Activated naive CD4-positive, alpha-beta T cell (primary cell): ENCODE measurements at places on chromosomes 7 and 10.

GRCh38 chr10:79178614-79179163, 109.9 kb downstream of the ZMIZ1 start:
- DNase-seq = no peak

GRCh38 chr7:142438235-142438922, 180.5 kb upstream of the PRSS58 start:
- no peak for DNase-seq

DNA sequence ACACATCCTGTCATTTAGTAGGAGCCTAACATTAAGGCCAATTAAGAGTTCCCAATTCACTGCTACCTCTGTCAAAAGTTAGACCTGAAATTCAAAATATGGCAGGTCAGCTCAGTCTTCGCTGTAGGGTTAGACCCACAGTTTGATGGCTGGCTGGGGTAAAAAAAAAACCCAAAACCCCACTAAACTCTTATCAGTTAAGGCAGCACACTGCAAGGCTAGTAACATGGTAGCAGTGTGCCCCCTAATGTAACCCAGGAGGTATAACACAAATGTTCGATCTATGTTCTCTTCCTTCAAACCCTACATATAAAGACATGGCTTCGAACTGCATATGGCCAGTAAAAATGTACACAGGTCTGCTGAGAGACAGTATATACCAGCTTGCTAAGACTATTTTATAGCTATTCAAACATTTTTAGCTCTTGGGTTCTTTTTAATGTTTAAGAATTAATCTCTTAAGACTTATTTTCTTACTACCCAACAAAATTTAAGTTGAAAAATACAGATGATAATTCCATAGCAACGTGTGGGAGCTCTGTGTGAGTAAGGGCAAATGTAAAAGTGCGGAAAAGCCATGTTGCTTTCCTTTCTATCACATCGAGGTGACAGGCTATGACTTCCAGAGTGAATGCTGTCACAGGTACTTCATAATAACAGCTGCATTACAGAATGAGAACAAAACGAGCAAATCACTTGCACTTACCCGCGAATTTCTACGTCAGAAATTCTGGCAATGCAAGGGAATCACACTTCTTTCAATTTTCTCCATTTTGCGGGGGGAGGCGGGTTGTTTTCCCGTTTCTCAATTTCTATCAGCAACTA, 168.4 kb upstream of the IMMP2L start:
- no peak for DNase-seq

DNA sequence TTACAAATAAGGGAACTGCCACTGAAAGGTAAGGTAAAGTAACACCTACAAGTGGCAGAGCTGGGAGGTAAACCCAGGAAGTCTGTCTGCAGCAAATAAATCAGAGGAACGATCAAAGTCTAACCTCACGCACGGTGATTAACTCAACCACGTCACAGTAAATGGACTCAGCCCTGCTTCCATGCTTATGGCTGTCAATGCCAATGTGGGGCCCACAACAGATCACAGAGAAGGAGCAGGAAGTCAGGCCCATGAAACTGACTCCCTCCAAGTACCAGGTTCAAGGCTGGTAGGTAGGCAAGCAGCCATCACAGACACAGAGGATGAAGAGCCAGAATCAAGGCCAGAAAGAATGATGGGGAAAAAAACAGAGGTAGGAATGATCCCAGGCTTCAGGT, 38.0 kb upstream of the ACSL5 start:
- no peak for DNase-seq

- DNase-seq = no peak
These were observed 165.8 kb downstream of the SRPK2 start for GRCh38 chr7:105222953-105223352.
